ENCODE measurements at places on chromosomes 3 and 15.

DNA sequence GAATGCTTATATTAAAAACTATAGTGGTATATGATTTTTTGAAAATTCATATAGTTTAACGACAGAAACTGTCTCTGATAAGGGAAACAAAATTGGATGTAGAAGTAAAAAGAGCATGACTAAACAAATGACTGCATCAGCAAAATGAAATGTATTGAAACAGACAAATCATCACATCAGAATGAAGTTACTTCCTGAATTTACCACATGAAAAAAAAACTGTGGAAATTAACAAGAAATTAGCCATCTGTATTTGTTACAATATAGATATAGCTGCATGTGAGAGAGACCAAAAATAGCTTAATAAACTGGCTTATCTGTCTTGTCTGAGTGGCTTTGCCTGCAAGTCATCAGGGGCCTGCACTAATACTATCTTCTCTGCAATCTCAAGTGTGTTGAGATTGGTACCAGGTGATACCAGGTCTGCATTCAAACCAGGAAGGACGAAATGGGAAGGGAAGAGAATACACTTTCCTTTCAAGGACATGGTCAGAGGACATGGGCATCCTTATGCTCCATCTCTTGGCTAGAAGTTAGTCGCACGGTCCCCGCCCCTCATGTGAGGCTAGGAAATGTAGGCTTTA is 388.7 kb downstream of the GRM7 start:
- no peak for DNase-seq

GRCh38 chr15:68449389-68449788 is 17.4 kb upstream of the ITGA11 start:
- no peak for DNase-seq

DNA sequence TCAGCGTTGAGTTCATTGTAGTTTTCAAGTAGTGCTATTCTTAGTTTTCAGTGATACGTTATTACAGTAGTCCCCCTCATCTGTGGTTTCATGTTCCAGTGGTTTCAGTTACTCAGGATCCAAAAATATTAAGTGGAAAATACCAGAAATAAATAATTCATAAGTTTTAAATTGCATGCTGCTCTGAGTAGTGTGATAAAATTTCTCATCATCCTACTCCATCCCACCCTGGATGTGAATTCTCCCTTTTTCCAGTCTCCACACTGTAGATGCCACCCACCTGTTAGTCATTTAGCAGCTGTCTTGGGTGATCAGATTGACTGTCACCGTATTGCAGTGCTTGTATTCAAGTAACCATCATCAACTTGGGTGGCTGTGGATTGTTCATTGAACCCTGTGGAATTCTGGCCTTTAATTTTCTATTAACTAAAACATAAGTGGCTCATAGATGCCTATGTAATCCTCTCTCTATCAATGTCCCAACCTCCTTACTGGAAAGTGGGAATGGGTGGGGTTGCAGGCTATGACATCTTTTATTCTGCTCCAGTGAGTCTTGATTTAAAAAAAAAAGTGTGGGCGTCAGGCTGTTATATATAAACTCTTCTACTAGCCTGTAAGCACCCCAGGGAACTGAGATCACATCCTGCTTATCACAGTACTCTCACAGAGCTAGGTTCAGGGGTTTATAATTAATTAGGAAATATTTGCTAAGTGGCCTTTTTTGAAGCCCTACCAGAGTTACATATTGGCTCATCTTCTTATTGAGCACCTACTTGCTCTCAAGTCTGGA is 97.5 kb downstream of the CFAP20DC start:
- no peak for DNase-seq

DNA sequence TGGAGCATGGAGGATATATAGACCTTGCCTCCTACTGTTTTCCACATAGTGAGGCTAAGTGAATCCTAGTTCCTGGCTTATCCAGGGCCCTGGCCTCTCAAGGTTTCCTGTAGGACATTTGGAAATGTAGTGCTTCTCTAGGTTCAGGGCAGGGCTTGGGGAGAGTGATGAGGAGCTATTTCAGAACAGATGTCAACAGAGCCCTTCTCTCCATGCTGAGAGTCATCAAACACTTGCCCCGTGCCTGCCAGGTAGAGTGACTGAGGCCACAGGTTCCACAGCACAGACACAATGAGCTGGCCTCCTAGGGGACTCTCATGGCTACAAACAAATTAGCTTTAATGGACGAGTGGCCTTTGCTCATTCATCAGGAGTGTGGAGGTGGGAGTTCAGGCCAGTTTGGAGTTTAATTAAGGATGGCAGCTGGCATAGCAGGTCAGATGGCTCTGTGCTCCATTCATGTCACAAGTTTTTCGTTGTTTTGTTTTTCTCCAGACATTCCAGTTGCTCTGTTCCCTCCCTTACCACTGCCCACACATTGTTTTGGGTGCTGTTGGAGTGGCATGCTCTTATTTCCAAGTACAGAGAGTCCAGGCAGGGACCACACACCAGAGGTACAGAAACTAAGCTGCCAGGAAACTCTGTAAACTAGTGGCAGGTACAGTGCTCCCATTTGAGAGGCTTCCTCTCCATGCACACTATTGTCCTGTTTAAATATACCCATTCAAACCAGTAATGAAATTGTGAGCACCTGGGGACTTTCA is 189.8 kb downstream of the RYR3 start:
- no peak for DNase-seq

GRCh38 chr3:179624451-179624850 is 19.9 kb downstream of the NDUFB5 start:
- DNase-seq: no peak

DNA sequence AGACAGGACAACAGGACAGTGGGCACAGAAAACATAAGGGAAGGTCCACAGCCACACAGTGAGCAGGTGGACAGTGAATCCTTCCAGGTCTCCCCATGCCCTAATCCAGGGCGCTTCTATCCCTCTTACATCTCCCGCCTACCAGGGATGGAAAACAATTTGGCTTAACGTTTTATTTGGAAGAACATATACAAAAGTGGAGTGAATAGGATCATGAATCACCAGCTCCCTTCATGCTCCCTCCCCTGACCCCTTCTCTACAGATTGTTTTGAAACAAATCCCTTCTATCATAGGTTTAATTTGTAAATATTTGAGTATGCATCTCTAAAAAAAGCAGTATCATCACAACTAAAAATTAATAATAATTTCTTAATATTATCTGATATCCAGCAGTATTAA is 52.5 kb downstream of the CLDN11 start:
- DNase-seq: no peak

Data from CD14-positive monocyte (primary cell).